NCI-H1417 treated with DMSO at 0.1 percent for 48 hours (cell line): ENCODE measurements at places on chromosomes 13 and 19.

- DNase-seq: no peak
These were observed 13.1 kb upstream of the GGACT start for GRCh38 chr13:100601716-100602115.

DNA sequence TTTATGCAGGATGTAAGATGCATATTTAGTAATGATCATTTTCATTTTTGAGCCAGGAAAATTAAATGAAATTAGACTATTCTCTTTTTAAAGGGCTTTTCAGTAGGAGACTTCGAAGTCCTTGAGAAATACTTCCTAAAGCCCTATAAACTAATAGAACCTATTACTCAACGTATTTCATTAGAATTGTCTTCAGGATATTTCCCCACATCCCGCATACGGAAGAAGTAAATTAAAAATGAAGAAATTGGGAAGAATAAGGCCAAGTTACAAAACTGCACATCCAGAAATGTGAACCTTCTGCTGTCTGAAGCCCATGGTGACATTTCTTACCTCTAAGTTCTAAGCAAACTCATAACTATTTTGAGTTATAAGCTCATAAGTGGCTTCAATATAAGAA, 66.5 kb downstream of the RXFP2 start:
- DNase-seq: no peak

DNA sequence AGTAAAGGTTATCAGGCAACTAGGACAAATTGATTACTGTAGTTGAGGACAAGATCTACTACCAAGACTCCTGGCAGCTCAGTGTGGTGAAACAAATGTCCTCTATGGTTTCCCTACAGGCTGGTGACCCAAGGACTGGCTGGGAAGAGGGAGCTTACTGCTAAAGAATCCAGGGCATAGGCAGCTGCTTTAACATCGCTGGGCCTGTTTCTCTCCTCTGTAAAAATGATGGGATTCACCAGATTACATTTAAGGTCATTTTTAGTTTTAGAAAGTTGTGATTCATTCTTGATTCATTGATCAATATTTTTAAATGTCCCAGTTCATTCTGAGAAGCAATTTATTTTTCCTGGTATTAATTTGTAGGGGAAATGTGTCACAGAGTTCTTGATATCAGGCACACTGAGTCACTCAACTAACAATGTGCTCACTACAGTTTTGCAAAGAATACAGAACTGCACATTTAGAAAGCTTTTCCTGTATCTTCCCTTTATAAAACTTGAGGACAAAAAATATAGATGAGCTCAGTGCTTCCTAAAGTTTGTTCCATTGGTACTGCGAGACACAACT, 19.6 kb upstream of the FAM124A start:
- DNase-seq: no peak

DNA sequence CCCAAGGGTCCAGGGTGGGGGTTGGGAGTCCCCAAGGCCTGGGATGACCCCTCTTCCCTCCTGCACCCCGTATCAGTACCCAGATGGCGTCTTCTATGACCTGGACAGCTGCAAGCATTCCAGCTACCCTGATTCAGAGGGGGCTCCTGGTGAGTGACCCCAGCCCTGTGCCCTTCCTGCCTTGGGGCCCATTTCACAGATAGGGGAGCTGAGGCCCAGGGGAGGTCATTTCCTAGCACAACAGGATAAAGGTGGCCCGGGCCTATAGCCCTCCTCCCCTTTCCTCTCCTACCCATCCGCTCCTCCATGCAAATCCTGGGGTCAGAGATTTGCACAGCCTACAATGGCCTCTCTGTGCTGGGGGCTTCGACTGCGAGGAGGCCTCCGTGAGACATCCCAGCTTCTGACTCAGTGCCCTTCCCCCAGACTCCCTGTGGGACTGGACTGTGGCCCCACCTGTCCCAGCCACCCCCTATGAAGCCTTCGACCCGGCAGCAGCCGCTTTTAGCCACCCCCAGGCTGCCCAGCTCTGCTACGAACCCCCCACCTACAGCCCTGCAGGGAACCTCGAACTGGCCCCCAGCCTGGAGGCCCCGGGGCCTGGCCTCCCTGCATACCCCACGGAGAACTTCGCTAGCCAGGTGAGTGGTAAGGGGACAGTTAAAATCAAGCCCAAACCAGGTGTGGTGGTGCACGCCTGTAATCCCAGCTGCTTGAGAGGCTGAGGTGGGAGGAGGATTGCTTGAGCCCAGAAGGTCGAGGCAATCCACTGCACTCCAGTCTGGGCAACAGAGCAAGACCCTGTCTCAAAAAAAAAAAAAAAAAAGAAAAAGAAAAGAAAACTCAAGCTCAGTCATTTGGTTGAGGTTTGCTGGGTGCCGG, 3.9 kb downstream of the SPIB start:
- no peak for DNase-seq

DNA sequence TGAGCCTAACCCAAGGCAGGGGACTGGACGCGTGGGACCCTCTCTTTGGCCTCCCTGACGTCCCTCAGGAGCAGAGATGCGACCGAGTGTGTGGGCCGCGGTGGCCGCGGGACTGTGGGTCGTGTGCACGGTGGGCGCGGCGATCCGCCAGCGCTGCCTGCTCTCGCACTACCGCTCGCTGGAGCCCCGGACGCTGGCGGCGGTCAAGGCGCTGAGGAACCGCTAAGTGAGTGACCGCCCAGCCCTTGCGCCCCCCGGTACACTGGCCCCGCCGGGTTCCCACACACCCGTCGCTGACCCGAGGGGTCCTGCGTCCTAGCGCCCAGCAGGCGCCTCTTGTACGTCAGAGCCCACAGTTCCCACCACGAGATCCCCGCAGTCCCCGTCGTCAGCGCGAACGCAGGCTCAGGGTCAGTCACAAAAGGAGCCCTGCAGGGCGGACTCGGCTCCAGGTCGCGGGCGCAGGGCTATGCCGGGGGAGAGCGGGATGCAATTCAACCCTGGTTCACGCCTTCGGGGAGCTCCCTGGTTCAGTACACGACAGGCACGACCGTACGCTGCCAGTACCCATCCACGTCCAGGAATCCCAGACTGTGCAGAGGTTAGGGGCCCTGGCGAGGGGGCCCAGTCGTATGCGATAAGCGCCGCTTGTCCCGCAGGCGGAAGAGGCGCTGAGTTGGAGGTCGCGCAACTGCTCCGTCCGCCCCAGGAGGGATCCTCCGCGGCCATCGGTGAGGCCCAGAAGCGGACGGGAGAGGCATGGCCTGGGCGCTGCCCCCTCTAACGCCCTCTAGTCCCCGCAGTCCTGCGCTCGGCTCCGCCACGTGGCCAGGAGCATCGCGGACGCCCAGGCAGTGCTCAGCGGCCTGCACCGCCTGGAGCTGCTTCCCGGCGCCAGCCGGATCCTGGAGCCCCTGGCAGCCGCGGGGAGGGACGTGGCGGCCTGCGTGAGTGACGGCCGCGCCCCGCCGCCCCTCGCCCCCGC, 3.6 kb upstream of the IFNL2 start:
- no peak for DNase-seq

DNA sequence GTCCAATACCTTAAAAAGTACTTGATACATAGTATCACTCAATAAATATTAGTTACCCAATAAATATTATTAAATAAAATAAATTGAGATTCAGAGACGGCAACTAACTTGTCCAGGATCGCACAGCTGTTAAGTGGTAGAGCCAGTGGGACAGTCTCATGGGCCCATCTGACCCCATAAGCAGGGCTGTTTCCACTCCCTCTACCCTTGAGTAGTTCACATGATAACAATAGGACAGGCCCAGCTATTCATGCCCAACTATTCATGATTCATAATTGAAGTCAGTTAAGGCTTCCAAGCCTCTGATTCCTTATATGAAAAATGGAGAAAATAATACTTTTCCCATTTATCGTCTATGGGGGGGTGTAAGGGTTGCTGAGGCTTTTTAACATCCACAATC, 78.2 kb downstream of the C13orf42 start:
- no peak for DNase-seq

- DNase-seq: no peak
These were observed at the start of gene CEACAM20 for GRCh38 chr19:44529536-44529935. Gene CEACAM20, minus strand, starts transcription at chr19:44529675. Its CDS starts 166 bp downstream, at chr19:44529509.

GRCh38 chr19:47348819-47349795, at the start of gene DHX34:
Gene DHX34, plus strand, starts transcription at chr19:47349315. Its CDS starts 3,716 bp downstream, at chr19:47353031.
- peak; percentile 92 for DNase-seq

DNA sequence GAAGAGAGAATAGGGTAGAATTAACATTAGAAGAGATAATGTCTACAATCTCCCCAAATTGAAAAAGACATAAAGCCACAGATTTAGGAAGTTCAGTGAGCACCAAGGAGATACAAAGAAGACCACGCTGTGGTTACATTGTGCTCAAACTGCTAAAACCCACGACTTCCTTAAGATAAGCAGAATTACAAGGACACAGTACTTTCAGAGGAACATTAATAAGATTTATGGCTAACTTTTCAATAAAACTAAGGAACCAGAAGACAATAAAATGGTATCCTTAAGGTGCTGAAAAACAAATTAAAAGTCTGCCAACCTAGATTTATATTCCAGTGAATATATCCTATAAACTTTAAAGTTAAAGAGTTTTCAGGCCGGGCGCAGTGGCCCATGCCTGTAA, 7.4 kb upstream of the IL17D start:
- DNase-seq: no peak

DNA sequence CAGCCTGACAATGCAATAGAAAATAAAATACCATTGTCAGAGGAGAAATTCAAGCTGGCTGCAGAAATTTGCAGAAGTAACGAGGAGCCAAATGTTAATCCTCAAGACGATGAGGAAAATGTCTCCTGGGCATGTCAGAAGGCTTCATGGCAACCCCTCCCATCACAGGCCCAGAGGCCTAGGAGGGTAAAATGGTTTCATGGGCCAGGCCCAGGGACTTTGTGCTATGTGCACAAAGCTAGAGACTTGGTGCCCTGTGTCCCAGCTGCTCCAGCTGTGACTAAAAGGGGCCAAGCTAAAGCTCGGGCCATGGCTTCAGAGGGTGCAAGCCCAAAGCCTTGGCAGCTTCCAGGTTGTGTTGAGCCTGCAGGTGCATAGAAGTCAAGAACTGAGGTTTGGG, 431.7 kb downstream of the LMO7 start:
- DNase-seq: no peak

GRCh38 chr19:8041531-8041931, 11.0 kb upstream of the CCL25 start:
- DNase-seq: no peak

DNA sequence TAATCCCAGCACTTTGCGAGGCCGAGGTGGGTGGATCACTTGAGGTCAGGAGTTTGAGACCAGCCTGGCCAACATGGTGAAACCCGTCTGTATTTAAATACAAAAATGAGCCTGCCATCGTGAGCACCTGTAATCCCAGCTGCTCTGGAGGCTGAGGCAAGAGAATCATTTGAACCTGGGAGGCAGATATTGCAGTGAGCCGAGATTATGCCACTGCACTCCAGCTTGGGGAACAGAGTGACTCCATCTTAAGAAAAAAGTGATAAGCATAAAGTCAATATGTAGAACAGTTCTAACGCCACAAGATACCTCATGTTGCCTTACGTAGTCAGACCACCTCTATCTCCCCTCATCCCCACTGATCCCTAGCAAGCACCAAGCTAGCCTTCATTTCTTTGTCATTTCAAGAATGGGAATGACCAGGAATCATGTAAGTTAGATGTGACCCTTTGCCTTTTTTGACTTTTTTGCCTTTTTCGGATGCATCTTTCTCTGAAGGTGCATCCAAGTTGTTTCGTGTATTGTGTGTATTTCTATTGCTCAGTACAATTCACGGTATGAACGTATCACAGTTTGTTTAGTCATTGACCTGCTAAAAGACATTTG, 6.4 kb downstream of the RPL21 start:
- no peak for DNase-seq

GRCh38 chr13:42039457-42039945, 8.9 kb upstream of the DGKH start:
- DNase-seq: no peak

DNA sequence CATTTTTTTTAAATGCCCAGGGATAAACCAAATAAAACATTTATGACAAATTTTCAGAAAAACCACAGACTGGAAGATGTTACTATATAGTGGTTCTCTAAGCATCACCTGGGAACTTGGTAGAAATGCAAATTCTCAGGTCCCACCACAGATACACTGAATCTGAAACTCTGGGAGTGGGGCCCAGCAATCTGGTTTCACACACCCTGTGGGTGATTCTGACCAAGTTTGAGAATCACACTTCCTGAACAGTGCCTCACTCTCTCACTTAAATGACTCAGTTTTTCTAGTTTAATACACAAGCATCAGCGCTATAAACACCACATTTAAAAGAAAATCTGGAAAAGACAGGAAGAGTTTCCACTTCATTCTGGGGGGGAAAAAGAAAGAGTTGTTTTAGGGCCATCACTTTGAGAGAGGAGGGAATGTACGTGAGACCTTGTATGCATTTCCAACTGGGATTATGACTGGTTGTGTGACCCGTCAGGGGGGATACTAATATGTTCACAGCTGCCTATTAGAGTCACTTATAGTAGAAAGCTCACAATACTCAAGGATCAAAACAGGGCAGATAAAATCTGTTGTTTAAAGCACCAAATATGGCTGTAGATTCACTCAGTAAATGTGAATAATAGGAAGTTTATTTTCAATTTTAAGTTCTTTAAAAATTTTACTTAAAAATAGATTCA, 567.7 kb downstream of the GPC6 start:
- no peak for DNase-seq

GRCh38 chr19:32674153-32674930, 638 bp downstream of the ANKRD27 start:
- DNase-seq: no peak

DNA sequence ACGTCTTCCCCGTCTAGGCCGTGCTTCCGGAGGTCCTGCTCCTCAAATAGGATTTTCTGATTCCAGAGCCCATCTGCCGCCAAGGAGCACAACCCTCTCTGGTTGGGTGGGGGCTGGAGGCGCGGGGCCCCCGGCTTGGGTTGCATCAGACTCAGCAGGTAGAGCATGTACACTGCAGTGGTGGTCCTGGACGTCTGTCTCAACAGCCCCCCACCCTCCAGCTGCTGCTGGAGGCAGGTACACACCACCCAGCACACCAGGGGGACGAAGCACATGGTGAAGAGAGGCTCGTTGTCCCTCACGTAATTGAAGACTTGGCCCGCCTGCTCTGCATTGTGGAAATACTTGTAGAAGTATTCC, 13.9 kb downstream of the NLRP12 start:
- DNase-seq: no peak

DNA sequence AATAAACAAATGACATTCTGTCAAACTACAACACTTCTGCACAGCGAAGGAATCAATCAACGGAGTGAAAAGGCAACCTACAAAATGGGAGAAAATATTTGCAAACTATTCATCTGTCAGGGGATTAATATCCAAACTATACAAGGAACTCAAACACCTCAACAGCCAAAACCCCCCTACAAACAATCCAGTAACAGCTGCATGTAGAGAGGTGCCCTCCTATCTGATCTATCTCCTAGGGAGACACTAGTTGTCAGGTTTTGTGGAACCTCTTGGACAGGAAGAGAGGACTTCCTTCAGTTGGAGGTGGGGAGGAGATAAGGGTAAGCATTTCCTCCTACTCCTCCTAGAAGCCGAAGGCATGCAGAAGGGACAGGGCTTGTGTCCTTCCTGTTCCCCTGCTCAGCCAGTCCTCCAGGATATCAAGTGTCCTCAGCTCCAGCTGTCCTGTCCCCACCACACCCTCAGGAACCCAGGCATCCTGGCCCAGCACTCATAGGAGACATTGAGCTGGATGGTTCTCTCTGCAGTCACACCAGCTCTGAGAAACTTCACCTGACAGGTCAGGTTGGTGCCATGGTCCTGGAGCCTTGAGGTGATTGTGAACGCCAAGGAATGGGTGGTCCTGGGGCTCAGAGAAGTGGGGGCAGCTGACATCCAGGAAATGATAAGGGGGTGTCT, 9.8 kb upstream of the SIGLEC8 start:
- no peak for DNase-seq
